Cardiac fibroblast (primary cell): ENCODE measurements at places on chromosomes 6 and 20.

DNA sequence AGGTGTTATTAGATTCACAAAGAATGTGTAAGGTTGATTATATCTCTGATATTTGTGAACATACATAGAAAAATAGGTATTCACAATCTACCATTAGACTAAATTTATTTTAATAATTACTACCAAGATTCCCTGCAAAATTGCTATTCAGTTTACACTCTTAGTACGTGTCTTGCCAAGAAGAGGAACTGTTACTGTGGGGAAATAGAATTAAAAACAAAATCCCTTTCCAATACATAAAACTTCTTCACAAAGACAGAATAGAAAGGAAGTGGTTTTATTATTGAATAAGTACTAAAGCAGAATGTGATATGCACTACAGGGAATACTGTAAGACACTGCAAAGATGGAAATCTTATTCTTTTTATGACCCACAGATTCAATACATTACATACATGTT is 17.0 kb downstream of the RAB32 start:
- no peak for DNase-seq

GRCh38 chr6:1797801-1798200 is 188.1 kb downstream of the FOXC1 start:
- peak; percentile 34 for DNase-seq

DNA sequence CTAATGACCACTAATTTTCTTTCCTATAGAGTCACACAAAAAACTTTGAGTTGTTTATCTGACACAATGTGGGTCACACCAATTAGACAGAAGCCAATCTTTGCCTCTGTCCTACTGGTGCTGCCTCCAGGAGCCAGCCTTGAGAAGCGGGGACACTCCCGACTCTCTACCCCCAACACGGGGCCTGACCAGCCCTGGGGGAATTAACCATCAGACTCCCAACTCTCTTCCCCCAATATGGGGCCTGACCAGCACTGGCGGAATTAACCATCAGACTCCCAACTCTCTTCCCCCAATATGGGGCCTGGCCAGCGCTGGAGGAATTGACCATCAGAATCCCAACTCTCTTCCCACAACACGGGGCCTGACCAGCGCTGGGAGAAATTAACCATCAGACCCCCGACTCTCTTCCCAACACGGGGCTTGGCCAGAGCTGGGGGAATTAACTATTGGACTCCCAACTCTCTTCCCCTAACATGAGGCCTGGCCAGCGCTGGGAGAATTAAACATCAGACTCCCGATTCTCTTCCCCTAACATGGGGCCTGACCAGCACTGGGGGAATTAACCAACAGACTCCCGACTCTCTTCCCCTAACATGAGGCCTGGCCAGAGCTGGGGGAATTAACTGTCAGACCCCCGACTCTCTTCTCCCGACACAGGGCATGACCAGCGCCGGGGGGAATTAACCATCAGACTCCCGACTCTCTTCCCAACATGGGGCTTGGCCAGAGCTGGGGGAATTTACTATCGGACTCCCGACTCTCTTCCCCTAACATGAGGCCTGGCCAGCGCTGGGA is 12.5 kb downstream of the CST7 start:
- no peak for DNase-seq

DNA sequence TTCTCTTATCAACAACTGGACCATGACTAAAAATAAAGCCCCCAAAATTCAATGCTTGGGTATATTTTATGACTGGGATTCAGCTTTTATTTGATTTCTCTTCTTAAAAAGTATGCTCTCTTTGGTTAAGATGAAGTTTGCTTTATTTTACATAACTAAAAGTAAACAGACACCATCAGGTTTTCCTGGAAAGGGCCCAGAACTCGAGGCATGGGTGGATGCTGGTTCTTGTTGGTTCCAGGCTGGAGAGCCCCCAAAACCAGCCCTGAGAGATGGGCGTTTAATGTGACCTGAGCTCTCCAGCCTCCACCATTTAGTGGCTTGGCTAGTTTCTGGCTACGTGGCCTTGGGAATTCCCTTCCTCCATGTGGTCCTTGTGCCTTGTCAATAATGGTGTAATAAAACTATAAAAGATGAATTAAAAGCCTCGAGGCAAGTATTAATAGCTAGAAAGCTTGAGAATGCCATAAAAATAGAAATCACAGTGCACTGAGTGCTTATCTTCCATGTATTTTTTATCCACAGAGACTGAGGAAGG is 34.1 kb downstream of the BANF2 start:
- no peak for DNase-seq

DNA sequence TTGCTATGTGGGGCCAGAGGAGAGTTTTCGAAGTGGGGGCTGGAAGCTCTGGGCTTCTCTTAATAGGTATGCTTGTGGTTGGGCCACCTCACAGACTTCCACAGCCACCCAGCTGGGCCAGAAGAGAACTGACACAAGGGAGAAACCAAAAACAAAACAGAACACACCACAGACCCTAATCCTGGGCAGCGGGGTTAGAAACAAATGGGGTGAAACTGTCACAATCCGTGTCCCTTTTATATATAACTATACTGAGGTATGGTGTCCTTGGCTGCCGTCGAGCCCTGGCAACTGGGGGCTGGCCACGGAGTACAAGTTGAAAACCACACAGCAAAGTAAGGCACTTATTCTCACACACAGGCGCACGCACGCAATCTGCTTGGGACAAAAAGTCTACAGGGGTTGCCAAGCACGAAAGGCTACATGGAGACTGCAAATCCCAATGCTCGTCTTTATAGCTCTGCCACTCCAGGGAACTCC is 78.3 kb downstream of the TRAM2 start:
- DNase-seq, result no peak

GRCh38 chr20:10621149-10621548 is 52.6 kb downstream of the JAG1 start:
- no peak for DNase-seq

GRCh38 chr6:5514353-5514752 is 253.0 kb downstream of the FARS2 start:
- no peak for DNase-seq

DNA sequence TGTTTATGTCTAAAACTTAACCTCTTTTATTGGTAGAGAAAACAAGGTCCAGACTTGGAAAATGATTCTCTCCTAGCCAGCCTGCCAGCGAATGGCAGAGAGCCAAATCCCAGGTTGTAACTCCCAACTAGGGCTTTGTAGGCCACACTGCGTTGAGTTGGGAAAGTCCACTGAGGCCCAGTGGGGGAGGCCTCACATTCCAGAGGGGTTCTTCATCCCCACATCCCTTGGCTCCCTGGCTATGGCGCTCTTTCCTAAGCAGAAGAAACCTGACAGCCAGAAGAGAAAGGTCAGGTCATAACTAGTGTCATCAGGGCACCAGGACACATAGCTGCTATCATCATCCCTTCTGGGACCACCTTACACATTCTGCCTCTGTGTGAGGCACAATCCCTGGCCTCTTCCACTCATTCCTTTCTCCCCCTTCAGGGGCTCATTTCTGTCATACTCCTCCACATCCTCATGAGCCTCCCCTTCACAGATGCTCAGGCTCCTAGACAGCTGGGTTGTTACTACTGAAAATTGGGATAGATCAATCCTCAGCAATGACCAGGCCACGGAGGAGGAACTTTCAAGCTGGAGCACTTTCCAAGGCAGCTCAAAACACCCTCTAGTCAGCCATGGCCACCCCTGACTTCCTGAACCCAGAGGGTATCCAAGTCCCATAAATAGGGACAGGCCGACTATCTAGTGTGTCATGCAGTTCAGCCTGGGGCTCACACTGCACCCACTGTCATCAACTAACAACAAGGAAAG is 48.6 kb downstream of the TCP11 start:
- DNase-seq, result peak; percentile 64

DNA sequence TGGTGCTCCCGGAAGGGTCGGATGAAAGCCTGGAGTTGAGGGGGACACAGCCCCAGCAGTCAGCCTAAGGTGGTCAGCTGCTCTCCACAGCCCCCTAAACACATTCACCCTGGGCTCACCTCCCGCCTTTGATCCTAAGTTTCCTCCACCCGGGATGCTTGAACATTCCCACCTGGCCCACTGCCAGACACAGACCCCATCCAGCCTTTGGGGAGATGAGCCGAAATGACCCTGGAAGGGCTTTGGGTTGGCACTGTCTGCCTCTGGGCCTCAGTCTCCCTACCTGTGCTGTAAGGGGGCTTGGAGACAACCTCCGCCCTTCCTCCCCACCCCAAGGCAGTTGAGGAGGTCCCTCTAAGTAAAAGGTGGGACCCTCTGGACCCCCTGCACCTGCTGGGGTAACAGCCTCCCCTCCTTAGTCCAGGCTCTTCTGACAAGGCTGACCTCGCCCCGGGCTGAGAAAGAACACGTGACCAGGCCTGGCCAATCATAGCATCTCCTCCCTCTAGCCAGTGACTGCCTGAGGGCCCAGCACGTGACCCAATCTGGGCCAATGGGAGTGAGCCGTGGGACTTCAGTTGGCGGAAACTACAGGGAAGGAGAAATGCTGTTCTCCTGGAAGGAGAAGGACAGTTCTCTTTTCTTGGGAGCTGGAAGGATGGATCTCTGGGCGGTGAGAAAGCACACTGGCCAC is 16.9 kb upstream of the UBE2V1 start:
- DNase-seq, result no peak

GRCh38 chr6:14555804-14556203 is 438.2 kb downstream of the CD83 start:
- DNase-seq, result no peak

DNA sequence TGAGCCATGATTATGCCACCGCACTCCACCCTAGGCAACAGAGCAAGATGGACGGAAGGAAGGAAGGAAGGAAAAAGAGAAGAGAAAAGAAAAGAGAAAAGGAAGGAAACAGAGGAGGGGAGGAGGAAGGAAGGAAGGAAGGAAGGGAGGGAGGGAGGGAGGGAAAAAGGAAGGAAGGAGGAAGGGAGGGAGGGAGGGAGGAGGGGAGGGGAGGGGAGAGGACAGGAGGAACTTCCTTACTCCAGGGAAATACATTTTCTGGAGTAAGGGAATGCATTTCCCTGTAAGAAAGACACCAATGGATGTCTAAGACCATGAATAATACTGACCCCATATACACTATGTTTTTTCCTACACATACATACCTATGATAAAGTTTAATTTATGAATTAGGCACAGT is 93.2 kb upstream of the NFATC2 start:
- no peak for DNase-seq
